Urinary bladder (tissue), 4 donors: ENCODE measurements at places on chromosomes 11 and 22. TPM values are rescaled to one million over a fixed set of nuclear protein-coding genes. Genes with fewer than 3 reads are reported as not detected.
A peak's percentile ranks its signal among the peaks of the same experiment; 100 is the strongest.

DNA sequence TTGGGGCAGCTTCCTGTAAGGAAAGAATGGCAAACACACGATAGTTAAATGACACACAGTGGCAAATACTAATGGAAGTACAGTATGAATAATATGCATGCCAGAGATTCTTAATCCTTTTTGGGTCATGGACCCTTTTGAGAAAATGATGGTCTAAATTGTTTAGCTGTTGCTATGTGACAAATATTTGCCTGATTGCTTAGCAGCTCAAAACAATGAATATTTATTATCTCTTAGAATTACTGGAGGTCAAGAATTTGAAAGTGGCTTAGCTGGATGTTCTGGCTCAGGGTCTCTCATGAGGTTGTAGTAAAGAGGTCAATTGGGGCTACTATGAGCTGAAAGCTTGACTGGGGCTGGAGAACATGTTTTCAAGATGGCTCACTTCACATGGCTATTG lies 69.7 kb downstream of the FANCF start:
- DNase-seq: no peak

DNA sequence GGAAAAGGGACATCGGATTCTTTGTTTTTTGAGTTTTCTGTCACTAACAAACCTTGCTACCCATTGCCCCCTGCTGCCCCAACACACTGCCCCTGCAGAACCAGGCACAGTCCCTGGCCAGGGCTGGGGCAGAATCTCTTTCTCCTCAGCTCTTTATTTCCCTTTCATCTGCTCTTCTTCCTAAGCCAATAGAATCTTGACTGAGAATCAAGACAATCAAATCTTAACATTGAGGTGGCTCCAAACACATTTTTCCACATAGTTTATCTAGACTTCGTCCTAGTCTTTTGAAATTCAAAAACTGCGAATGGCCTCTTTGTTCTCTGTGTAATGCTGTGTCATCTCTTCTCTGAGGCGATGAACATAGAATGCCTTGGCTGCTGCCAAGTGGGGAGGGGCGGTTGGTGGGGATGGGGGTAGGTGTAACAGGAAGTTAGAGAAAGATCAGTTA lies 16.1 kb upstream of the NTM start:
- no peak for DNase-seq

DNA sequence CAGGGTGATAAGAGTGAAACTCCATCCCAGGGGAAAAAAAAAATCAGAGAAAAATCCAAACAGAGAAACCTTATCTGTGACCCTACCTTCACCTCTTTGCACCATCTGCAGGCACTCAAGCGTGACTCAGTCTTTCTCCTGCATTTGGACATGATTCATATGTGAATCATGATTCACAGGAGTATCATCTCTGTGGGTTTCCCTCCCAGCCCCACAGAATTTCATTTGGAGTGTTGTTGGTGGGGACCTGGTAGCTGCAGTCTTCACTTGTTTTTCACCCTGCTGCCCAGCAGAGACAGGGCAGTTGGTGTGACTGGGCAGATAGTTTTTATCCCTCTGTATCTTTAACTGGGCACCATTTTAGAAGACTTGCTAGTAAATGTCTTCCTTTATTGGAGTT lies 75.7 kb downstream of the DEPDC5 start:
- no peak for DNase-seq

GRCh38 chr22:22750335-22751042 lies 106.1 kb downstream of the GGTLC2 start:
- DNase-seq: no peak

GRCh38 chr11:129574431-129574830 lies 198.8 kb downstream of the BARX2 start:
- no peak for DNase-seq

DNA sequence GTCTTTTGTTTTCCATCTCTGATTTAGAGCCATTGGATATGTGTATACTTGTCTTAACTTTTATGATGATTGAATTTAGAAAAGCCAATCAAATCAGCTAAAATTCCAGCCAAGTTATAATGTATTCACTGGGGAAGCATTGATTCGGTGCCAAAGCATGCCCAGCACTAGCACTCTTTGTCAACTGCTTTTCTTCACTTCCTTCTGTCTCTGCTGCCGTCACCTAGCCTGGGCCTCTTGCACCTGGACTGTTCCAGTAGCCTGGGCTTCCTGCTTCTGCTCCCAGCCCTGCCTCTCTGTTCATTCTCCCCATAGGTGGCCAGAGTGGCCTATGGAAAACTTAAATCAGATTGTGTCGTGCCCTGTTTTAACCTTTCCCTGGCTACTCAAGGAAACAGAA lies 80.7 kb downstream of the NAV2 start:
- no peak for DNase-seq

- peak; percentile 40 for DNase-seq
These were observed 168.8 kb downstream of the RCN1 start for GRCh38 chr11:32259641-32260081.

DNA sequence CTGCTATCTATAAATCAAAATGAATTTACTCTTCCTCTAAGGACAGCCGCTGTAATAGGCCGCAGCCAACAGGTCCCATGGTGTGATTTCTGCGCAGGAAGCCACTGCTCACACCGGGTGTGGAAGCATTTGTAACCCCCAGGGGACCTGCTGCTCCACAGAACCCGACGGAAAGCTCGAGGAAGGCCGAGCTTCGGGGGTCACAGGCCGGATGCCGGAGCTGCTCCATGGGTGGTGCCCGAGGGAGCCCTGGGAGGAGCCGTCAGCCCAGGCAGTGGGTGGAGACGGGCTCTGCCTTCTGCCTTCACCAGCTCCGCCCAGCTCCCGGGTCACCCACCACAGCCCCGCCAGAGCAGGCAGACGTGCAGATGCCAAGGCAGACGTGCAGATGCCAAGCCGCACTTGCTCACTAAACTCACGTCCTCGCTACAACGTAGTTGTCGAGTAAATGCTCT lies 63.5 kb downstream of the BRD1 start:
- DNase-seq: no peak

GRCh38 chr11:11844272-11844671 lies 2.5 kb downstream of the USP47 start:
- no peak for DNase-seq

GRCh38 chr22:45197606-45198462 lies 34.1 kb downstream of the NUP50 start:
- DNase-seq: no peak

DNA sequence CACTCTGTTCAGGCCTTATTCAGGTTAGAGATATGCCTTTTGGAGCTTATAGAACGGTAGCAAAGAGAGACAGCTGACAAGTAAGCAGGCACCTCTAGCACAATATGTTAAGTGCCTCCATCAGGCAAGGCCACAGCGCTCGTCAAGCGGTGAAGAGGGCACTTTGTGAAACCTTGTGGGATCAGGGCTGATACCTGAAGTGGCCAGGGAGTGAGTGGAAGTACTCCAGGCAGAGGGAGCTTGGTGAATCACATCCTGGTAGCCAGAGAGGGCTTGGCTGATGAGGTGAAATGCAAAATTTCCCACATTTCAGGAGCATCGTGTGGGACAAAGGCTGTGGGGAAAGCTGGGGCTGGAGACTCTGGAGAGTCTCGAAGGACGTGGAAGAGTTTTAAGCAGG lies 87.4 kb downstream of the PKNOX2 start:
- DNase-seq: no peak

The C11orf65 gene
- total RNA-seq: 1.4 TPM

The MS4A4A gene
- 31.9 TPM for total RNA-seq

The OR5B21 gene
- not detected for total RNA-seq
